Stimulated activated CD8-positive, alpha-beta memory T cell treated with anti-CD3 and anti-CD28 coated beads, Interleukin-15, amount 100 ng/mL, for 4 hours (primary cell): ENCODE measurements at places on chromosomes 6 and 20.

- no peak for DNase-seq
These were observed at the start of gene RNF217 for GRCh38 chr6:124961777-124962638. Gene RNF217 (plus strand): TSS chr6:124962437. CDS start chr6:124962545, 108 bp downstream.

DNA sequence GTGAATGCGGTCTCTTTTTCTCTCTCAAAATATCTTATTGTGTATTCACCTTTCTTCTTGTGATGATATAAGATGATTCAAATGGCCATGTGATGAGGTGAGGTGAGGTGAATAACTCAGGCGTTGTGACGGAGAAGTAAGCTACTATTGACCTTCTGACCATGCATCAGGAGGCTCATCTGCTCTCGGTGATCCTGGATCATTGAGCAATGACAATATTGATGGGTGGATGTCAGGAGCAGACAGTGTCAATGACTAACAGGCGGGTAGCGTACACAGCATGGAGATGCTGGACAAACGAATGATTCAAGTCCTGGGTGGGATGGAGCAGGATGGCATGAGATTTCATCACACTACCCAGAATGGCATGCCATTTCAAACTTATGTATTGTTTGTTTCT, 119.6 kb downstream of the PXDC1 start:
- DNase-seq, result no peak

DNA sequence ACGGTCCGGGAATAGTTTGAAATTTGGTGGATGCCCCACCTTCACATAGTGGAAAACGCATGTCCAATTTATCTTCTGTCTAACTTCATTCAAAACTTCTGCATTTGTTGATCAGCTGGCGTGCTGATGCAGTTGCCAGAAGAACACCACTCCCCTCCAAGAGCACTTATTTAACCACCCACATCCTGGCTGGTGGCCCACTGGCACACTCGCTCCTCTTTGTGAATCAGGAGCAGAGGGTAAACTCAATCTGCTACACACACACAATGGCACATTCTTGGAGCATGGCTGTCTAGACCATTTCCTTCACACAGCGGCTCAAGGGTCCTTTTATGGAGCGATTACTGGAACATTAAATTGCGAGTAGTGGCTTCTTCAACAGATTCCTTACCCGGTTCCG, 55.1 kb upstream of the CEP162 start:
- no peak for DNase-seq

- DNase-seq, result no peak
These were observed 49.2 kb downstream of the EFCAB8 start for GRCh38 chr20:32907886-32908285.

GRCh38 chr20:44010162-44010704, 95.6 kb downstream of the TOX2 start:
- DNase-seq, result no peak

DNA sequence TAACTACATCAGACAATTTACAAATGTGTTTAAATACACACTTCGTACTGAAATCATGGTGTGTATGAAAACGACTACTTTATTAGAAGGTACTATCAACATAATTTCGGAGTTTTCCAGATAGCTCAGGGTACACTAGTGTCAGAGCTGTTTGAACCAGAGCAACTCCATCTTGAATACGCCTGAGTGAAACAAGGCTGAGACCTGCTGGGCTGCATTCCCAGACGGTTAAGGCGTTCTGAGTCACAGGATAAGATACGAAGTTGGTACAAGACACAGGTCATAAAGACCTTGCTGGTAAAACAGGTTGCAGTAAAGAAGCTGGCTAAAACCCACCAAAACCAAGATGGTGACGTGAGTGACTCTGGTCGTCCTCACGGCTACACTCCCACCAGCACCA, 167.6 kb downstream of the THBS2 start:
- no peak for DNase-seq

GRCh38 chr20:61850457-61850856, 215.2 kb downstream of the TAF4 start:
- no peak for DNase-seq

- DNase-seq, result no peak
These were observed 7.5 kb downstream of the FAM110A start for GRCh38 chr20:840858-841567.

- no peak for DNase-seq
These were observed 726.4 kb upstream of the SLC35B3 start for GRCh38 chr6:9161731-9162130.

DNA sequence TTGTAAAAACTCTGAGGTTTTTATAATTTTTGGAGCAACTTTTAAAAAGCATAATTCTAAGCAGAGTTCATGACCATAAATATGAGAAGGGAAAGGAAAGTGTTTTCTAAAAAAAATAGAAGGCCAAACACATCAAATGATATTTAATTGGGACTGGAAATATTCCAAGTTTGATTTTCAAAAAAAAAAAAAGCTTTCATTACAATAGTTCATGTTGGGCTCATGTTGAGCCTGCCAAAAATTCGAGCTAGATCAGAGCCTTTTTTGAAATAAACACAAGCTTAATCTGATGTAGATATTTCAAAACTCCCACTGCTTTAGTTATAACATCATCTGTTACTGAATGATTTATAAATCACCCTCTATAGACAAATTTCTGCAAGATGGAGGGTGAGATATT, 163.4 kb upstream of the DEFB112 start:
- DNase-seq, result no peak

DNA sequence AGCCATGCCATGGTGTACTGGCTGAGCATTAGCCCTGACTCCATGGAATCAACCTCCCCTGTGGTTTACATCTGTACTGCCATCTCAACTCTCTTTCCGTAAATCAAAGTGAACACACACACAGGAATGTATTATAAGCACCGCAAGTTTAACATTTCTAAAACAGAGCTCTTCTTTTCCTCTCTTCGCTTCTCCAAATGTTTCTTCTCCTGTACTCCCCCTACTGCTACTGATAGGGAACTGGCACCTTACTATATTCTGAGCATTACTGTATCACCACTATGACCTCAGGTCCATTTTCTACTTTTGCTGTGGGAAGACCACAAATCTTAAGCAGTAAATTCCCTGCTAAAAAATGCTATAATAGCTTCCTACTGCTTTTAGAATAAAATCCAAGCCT, 101.2 kb downstream of the NUS1 start:
- DNase-seq, result no peak

- DNase-seq, result no peak
These were observed 47.4 kb upstream of the FOXC1 start for GRCh38 chr6:1562171-1562955.

DNA sequence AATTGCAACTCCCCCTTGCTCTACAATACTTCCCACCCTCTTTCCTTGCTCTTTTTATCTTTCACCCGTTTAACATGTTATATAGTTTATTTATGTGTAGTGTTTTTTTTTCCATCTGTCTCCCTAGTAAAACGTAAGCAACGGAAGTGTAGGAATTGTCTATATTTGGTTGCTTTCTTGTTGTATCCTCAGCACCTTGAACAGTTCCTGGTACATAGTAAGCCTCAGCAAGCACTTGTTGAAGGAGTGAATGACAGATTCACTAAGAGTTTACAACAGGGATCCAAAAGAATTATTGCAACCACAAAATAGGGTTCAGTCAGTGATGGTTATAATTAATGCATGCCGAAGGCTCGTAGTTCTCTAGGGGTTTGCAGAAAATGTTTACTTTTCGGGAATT, 242.7 kb downstream of the SAMD5 start:
- no peak for DNase-seq
